ENCODE measurements at places on chromosomes 2 and 18.

- no peak overlapping the region for H3K4me3 ChIP-seq
- no peaks in the 10 kb centered on the region for H3K4me1 ChIP-seq
- DNase-seq: no peak
- H3K27me3 ChIP-seq: no peaks in the 10 kb centered on the region
- H3K36me3 ChIP-seq: peaks cover 10% of the 10 kb centered on the region
Observed at GRCh38 chr2:32456808-32457207, 100.0 kb downstream of the BIRC6 start.

GRCh38 chr2:224997802-224998201, 44.5 kb downstream of the DOCK10 start:
- H3K36me3 ChIP-seq: no peaks in the 10 kb centered on the region
- no peak overlapping the region for H3K4me3 ChIP-seq
- no peaks in the 10 kb centered on the region for H3K27me3 ChIP-seq

DNA sequence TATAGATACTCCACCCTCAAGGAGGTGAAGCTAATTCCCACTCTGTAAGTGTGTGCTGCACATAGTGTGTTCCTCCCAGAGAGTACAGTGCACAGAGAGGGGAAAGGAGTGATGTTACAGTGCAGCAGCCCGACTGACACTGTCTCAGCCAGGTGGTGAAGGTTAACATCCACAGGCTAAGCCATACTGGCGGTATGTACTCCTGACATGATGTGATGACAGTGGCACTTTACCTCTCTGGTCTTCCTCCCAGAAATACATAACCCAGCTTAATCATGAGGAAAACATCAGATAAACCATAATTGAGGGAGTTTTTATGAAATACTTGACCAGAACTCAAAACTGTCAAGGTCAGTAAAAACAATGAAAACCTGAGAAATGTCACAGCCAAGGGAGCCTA, 107.1 kb downstream of the RAB3GAP1 start:
- H3K36me3 ChIP-seq: peaks cover 7% of the 10 kb centered on the region
- no peaks in the 10 kb centered on the region for H3K27me3 ChIP-seq

DNA sequence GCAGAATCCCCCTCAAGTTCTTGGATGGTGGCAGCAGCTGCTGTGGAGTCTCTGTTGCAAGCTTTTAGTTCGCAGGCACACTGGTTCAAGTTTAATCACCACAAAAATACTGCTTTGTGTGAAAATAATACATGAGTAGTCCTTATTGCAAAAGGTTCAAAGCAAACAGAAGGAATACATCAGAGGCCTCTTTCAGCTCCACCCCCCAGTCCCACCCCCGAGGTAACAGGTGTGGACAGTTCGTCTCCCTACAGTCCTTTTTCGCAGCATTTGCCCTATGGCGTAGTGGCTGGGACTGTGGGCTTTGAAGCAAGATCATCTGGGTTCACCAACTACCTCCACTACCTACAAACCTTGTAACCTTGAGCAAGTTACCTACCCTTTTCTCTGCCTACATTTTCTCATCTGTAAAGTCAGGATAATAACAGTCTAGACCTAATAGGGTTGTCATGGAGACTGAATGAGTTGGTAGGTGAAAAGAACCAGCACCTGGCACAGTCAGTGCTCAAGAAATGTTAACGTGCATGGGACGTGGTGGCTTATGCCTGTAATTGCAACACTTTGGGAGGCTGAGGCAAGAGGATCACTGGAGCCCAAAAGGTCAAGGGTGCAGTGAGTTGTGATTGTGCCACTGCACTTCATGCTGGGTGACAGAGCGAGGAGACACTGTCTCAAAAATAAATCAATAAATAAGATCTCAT, 61.7 kb downstream of the TCF7L1 start:
- H3K27ac ChIP-seq: no peak overlapping the region
- H3K27me3 ChIP-seq: no peaks in the 10 kb centered on the region
- H3K4me1 ChIP-seq: no peaks in the 10 kb centered on the region
- no peaks in the 10 kb centered on the region for H3K36me3 ChIP-seq

- H3K27me3 ChIP-seq: no peaks in the 10 kb centered on the region
- no peak overlapping the region for H3K4me3 ChIP-seq
- no peaks in the 10 kb centered on the region for H3K36me3 ChIP-seq
- no peak for DNase-seq
- H3K27ac ChIP-seq: no peak overlapping the region
Observed at GRCh38 chr18:5166606-5167280, 30.3 kb downstream of the AKAIN1 start.

DNA sequence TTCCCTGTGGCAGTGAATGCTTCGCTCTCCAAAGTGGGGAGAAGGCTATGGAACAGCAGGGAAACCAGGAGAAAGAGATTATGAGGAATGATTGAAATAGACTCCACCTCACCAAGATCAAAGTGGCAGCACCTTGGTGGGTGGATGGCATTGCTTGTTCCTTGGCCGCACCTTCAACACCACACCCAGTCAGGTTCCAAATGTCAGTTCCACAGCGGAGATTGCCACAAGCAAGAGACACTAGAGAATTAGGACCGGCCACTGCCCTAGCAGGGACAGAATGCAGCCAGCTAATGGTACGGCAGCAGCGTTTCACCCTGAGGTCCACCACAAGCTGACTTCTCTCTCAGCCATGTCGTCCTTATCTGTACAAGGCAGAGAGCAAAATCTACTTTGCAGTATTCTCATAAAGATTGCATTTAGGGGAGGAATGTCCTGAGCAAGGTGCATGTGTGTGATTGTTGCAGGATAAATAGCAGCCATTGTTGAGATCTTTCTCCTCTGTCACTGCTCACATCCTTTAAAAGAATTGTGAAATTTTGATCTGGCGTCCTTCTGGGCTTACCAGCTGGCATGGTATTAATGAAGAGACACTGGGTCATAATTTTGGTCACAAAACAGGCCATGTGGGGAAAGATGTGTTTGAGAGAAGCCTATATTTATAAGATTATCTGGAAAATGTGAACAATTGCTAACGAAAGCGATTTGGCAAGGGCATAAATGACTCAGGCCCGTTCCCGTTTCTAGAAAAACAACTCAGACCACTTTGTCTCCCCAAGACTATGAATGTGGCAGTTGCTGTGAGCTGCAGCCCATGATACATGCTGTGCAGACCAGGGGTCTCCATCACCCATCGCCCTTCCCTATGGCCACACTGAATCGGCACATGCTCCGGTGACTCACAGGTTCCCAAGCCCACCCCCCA, 228.6 kb upstream of the ID2 start:
- H3K4me1 ChIP-seq: peaks cover 13% of the 10 kb centered on the region
- H3K27me3 ChIP-seq: no peaks in the 10 kb centered on the region
- no peak overlapping the region for H3K27ac ChIP-seq
- no peaks in the 10 kb centered on the region for H3K36me3 ChIP-seq
- no peak for DNase-seq

DNA sequence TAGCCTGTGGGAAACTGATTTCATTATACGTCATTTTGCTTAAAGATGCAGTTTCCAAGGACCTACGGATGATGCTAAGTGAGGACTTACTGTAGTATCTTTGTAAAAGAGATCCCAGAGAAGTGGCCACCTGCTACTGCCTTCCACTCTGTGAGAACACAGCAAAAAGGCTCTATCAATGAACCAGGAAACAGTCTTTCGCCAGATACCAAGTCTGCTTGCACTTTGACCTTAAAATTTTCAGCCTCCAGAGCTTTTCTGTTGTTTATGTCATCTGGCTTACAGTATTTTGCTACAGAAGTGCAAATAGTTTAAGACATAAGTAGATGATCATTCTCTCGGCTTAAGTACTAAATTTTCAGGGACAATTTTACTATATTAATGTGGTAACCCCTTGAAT, 847.9 kb upstream of the CHAC2 start:
- no peaks in the 10 kb centered on the region for H3K4me1 ChIP-seq
- no peaks in the 10 kb centered on the region for H3K36me3 ChIP-seq
- H3K4me3 ChIP-seq: no peak overlapping the region
- H3K27me3 ChIP-seq: no peaks in the 10 kb centered on the region
- no peak overlapping the region for H3K27ac ChIP-seq
- DNase-seq: no peak

GRCh38 chr2:39164089-39164488, 43.2 kb upstream of the SOS1 start:
- H3K4me3 ChIP-seq: no peak overlapping the region
- no peak for DNase-seq
- H3K36me3 ChIP-seq: no peaks in the 10 kb centered on the region
- H3K4me1 ChIP-seq: no peaks in the 10 kb centered on the region
- no peak overlapping the region for H3K27ac ChIP-seq
- H3K27me3 ChIP-seq: no peaks in the 10 kb centered on the region

DNA sequence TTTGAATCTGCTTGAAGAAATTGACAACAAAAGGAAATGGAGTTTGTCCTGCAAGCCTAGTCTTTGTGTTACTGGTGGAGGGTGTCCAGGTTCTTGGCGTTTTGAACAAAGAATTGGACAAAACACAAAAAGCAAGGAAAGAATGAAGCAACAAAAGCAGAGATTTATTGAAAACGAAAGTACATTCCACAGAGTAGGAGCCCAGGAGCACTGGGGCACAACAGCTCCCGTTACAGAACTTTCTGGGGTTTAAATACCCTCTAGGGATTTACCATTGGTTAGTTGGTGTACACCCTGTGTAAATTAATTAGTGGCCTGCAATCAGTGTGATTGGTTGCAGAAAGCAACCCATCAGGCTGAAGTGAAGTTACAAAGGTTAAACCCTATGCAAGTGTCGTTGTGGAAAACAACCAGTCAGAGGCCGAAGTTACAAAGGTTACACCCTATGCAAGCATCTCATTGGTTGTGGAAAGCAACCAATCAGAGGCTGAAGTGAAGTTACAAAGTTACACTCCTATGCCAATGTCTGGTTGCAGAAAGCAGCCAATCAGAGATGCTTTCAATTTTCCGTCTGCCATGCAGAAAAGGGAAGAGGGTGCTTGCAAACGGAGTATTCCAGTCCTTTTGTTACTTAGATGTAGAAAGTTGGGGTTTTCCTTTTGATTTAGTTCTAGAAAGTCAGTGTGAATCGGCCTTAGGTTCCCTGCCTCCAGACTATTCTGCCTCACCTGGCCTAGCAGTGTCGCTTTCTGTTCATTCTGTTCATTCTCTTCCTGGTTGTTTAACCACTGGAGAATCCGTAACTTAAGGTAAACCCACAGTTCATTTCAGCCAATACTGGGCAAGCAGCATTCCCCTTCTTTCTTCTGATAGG, 47.6 kb upstream of the PTH2R start:
- no peak overlapping the region for H3K4me3 ChIP-seq
- no peak for DNase-seq
- H3K36me3 ChIP-seq: peaks cover 24% of the 10 kb centered on the region
- no peak overlapping the region for H3K27ac ChIP-seq
- peaks cover 4% of the 10 kb centered on the region for H3K4me1 ChIP-seq

DNA sequence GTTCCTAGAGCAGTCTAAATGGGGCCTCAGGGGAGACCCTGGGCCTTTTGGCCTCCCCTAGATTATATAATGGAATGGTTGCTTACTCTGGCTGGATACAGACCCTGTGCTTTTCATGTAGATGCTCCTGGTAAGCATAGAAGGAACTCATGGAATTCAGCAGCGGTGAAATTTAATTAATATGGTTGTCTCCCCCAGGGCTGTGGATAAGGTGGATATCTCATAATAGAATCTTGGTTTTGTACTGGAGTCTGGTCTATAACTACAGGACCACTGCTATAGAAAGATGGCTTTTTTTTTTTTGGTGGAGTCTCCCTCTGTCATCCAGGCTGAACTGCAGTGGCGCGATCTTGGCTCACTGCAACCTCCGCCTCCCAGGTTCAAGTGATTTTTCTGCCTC, 84.5 kb downstream of the HRH4 start:
- no peak overlapping the region for H3K27ac ChIP-seq
- no peaks in the 10 kb centered on the region for H3K36me3 ChIP-seq
- DNase-seq: no peak
- no peak overlapping the region for H3K4me3 ChIP-seq
- H3K4me1 ChIP-seq: no peaks in the 10 kb centered on the region
- no peaks in the 10 kb centered on the region for H3K27me3 ChIP-seq

All from upper lobe of left lung (tissue), 6 donors.